ENCODE measurements at places on chromosomes 12 and 14.
A peak's percentile ranks its signal among the peaks of the same experiment; 100 is the strongest.

- no peak for DNase-seq
Observed at GRCh38 chr12:126897778-126898177, 1369.2 kb upstream of the TMEM132C start.

- DNase-seq = no peak
Observed at GRCh38 chr14:51445001-51445390, 204.9 kb downstream of the TMX1 start.

DNA sequence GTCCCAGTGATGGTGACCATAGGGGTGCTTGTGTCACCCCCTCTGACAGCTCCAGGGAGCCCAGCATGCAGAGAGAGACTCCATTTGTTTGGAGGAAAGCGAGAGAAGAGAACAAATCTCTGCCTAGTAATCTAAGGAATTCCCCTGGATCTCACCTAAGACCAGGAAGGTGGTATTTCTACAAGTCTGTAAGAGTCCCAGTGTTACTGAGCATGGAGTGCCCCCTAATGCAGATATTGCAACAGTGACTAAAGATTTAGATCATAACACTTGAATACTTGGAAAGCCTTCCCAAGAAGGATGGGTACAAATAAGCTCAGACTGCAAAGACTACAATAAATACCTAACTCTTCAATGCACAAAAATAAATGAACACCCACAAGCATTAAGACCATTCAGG lies 360.4 kb upstream of the GARIN6 start:
- no peak for DNase-seq

DNA sequence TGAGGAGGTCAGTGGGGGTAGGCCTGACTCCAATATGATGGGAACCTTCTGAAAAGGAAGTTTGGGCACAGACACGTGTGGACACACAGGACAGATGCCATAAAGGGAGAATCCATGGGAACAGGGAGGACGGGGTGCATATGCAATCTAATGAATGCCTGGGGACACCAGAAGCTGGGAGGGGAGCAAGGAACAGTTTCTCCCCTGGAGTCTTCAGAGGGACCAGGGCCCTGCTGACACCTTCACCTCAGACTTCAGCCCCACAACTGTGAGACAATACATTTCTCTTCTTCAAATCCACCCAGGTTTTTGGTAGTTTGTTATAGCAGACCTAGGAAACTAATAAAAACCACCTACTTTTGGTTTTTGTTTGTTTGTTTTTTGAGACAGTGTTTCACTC lies 35.2 kb upstream of the CLIP1 start:
- DNase-seq = no peak

- DNase-seq = no peak
Observed at GRCh38 chr14:105902131-105902898, 375.9 kb downstream of the TMEM121 start.

DNA sequence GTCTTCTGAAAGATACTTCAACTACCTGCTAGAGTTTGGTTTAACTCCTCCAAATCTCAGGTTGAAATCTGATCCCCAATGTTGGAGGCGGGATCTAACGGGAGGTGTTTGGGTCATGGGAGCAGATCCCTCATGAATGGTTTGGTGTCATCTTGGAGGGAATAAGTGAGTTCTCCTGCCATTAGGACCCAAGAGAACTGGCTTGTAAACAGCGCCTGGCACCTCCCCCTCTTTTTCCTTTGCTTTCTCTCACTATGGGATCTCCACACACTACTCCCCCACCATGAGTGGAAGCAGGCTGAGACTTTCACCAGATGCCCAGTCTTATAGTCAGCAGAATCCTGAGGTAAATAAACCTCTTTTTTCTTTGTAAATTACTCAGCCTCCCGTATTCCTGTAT lies 2.5 kb downstream of the CNIH1 start:
- no peak for DNase-seq

DNA sequence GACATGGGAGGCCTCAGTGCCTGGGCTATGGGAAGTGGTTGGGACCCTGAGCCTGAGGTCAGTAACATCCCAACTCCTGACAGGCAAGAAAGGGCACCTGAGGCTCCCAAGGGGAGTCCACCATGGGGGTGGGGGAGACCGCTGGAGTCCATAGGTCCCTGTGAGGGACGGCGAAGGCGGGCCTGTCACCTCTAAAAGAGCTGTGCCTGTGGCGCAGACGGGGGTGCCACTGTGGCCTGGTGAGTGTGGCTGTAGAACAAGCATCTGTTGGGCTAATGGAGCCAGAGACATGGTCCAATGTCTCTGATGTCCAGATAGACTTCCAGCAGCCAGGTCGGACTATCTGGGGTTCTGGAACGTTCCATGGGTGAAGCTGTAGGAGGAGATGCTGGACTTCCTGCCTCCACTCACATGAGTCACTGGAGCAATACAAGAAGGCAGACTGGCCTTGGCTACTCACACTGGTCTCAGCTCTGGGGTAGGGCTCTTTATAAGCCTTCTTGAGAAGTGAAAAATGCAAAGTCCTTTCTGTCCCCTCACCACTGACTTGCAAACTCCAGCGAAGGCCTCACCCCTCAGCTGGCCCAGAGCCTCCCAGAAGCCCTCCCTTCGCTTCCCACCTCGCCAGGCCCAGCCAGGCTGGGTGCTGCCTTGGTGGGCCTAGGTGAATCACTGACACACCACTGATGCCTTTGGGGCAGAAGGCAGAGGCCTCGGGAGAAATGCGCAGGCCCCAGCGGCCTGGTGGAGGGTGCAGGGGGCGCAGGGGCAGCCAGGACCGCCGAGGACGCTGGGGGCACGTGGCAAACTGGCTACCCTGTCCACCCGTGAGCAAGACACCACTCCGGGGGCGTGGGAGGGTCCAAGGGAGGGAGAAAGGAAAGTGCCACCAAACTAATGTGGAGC lies 1.1 kb upstream of the TRAF3 start:
- no peak for DNase-seq

GRCh38 chr12:109304485-109304884 lies 4.6 kb downstream of the FOXN4 start:
- DNase-seq = no peak

DNA sequence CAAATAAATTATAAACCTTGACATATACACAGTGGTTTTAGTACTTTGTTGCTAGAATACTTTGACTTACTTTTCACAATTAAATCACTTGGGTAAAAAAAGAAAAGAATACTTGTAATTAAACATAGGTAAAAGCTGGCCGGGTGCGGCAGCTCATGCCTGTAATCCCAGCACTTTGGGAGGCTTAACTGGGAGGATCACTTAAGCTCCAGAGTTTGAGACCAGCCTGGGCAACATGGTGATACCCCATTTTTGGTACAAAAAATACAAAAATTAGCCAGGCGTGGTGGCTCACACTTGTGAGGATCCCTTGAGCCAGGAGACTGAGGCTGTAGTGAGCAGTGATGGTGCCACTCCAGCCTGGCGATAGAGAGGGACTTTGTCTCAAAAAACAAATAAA lies 7.8 kb downstream of the STX2 start:
- no peak for DNase-seq

- no peak for DNase-seq
Observed at GRCh38 chr12:101981868-101982267, 79.9 kb downstream of the WASHC3 start.

DNA sequence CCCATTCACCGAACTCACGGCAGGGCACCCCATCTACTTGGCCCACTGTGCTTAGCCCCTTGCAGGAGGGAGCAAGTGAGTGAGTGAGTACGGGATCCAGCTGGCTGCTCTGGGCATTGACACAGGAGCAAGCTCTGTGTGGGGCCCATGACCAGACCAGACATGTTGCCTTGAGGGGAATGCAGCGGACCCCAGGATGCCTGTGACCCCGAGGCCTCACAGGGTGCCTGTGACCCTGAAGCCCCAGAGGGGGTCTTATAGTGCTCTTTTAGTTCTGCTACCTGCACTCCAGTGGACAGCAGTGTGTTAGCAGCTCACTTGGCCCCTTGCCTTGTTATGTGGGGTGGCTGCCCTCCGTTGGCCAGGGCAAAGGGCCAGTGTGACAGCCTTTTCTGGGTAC lies 255.8 kb downstream of the ETNK1 start:
- no peak for DNase-seq

DNA sequence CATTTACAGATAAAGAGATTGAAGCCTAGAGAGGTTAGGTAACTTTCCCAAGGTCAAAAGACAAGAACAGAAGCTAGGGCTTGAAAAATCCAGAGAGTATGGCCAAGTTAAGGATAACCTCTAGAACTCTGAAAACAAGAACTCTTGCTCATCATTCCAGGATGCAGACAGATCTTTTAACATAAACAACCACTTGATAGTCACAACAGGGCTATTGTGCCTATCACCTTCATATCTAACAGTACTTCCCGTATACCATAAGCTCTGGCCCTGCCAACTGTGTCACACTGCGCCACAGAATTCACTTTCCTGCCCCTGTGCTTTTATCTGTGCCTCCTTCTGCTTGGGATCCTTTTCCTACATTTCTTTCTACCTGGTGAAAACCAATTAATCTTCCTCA lies 18.2 kb downstream of the ERP29 start:
- no peak for DNase-seq

DNA sequence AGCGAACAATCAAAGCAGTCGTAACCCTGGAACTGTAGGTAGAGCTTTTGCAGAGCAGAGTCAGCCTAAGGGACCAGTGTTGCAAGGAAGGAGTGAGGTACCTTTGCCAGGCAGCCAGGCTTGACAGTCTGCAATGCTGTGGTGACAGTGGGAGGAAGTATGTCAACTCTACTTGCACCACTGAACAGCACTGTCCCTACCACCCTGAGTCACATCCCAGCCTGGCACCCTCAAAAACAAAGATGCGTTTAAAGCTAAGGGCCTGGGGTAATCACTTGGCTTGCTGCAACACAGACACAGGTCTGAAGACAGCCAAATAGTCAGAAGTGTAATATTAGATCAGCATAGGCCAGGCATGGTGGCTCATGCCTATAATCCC lies 141.9 kb downstream of the DPF3 start:
- no peak for DNase-seq

GRCh38 chr12:106841510-106842302 lies 67.2 kb downstream of the RIC8B start:
- peak; percentile 31 for DNase-seq

DNA sequence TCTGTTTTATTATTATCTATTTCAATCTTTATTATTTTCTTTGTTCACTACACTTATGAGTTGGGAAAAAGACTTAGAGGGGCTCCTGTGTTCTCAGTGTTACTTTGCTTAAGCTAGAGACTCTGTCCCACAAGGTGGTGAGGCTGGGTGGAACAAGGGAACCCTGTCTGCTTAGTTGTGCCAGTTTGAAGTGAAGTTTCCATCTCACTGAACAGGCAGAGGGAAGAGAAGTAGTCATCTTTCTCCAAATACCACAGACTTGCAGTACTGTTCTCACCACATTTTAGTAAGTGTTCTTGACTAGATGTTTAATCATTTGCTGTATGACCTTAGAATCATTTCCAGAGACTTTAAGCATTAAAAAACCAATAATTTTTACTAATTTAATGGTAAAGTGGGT lies 195.7 kb upstream of the NEDD1 start:
- DNase-seq = no peak

GRCh38 chr14:92789457-92790089 lies 4.5 kb upstream of the GOLGA5 start:
- no peak for DNase-seq

GRCh38 chr12:20245491-20245890 lies 122.8 kb upstream of the PDE3A start:
- no peak for DNase-seq

- no peak for DNase-seq
Observed at GRCh38 chr12:5044420-5045295, 979 bp downstream of the KCNA5 start.

- peak; percentile 10 for DNase-seq
Observed at GRCh38 chr14:59897757-59898383, 22.1 kb upstream of the LRRC9 start.

DNA sequence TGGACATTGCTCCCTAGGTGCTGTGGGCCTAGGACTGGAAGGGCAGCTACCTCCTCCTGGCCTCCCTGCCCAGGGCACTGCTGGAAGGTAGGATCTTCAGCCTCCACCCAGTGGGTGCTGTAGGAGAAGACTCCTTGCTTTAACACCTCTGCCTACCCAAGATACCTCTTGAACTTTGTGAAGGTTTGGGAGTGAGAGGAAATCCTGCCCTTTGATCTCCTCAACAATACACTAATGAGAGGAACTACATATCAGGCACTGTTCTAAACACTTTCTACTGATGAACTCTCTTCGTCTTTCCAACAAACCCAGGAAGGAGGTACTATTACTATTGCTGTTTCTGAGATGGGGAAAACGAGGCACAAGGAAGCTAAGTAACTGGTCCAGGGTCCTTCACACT lies 66.9 kb downstream of the PLEKHG3 start:
- no peak for DNase-seq

DNA sequence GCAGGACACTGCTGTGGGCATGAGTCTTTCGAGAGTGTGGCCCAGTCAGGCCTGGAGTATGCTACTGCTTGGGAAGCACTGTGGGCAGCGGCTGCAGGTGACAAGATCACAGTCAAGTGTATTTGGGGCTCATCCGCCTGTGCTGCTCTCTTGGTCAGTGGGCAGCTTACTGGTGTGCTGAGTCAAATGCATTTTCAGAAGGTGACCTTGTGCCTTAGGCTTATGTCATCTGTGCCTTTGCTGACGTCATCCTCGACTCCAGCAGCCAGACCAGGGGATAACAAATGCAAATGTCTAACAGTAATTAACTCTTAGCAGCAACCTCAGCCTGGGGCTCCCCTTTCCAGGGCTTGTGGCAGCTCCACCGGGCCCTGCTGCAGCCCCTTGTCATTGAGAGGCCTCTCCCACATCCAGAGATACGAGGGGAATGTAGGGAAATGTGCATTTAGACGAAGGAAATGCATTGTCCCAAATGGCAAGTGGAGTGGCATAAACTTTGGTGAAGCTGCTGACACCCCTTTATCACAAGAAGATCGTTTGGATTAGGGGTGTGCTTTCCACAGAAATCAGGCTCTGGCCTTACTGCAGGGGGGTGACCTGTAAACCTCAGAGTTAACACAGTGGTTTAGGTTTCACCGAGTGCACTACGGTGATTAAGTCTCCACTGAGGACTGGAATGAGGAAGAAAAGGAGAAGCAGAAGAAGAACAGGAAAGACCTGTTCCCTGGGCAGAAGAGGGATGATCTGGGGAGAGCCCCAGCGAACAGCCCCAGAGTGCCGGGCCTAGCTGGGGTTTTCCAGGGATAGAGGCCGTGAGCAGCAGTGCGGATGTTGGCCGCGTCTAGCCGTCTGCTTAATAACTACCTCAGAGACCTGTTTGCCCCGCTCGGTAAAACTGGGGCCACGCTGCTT lies 39.7 kb downstream of the PSMA6 start:
- DNase-seq = peak; percentile 49

DNA sequence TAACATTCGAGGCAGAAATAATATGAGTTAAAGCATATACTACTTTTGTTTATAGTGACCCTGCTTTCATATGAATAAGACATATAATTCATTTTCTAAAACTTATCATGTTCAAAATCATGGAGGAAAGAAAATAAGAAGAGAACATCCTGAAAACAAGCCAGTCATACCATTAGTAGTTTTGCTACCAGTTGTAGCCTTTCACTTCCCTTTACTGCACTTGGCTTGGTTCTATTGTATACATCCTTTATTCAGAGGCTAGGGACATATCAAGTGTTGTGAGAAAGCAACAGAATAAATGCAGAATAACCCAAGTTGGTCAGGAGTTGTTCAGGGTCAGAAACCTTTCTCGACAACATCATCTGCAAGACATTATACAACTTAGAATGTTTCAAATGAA lies 598.7 kb downstream of the SOX5 start:
- DNase-seq = no peak

All from HCT116 (cell line).